Stimulated activated CD8-positive, alpha-beta memory T cell treated with anti-CD3 and anti-CD28 coated beads, Interleukin-7, amount 100 ng/mL, for 1 hour (primary cell): ENCODE measurements at places on chromosomes 6 and 20.

DNA sequence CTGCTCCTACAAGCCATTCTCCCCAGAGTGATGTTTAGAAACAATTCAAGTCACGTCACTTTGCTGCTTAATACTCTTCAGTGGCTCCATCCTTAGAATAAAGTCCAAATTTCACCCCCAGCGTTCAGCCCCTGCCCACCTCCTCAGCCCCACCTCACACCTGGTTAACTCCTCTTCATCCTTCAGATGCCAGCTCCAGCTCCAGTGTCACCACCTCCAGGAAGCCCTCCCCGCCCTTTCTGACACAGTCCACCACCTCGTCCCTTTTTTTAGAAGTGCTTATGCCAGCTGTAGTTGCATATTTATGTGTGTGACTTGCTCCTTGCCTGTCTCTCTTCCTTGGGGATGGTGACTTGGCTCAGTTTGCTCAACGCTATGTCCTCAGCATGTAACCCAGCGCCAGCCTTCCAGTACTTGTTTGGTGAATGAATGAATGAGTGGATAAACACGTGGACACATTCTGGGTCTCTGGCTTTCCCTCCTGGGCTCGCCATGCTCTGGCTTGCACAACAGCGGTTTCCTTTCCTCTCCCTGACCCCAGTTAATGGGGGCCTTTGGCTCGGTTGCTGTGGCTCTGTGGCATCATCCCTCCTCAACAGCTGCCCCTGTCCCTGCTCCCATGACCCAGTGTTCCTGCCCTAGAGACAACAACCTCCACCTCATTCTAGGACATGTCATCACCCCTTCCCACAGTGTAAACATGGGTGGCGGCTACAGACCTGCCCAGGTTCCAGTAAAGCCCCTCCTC is 3.7 kb upstream of the IP6K3 start:
- no peak for DNase-seq

DNA sequence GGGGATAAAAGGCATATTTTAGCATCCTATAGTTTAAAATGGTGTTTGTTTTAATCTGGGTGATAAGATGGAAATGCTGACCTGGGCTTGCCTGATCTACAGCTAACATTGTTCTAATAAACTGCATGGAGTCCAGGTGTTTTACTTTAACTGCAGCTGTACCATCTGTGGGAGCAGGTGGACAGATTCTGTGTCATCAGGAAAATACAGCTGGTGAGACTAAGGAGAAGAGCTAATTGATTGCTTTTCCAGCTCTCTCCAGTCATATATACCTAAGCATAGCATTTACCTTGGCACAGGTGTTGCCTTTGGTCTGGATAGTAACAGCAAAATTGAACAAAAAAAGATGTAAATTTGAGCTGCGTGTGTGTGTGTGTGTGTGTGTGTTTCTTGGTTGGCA is 31.6 kb downstream of the CBFA2T2 start:
- no peak for DNase-seq

DNA sequence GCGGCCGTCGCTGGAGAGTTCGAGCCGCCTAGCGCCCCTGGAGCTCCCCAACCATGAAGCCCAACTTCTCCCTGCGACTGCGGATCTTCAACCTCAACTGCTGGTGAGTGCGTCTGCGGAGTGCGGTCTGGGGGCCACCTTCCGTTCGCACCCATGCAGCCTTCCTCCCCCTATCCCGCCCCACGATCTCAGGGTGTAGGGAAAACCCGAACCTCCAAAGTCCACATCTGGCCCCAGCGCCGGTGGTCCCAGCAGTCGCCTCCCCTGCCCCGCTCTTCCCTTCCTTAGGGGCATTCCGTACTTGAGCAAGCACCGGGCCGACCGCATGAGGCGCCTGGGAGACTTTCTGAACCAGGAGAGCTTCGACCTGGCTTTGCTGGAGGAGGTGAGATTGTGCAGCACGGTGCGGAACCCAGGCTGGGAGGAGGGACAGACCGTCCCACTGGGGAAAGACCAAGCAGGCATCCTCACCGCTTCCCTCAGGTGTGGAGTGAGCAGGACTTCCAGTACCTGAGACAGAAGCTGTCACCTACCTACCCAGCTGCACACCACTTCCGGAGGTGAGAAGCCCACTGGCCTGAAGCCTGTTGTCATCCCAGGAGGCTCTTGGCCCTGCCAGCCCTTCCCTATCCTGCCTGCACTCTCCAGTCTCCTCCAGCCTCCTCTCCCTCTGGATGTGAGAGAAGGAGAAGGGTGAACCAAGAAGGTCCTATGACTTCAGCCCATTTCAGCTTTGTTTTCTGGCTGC is 719 bp downstream of the SMPD2 start:
- no peak for DNase-seq

DNA sequence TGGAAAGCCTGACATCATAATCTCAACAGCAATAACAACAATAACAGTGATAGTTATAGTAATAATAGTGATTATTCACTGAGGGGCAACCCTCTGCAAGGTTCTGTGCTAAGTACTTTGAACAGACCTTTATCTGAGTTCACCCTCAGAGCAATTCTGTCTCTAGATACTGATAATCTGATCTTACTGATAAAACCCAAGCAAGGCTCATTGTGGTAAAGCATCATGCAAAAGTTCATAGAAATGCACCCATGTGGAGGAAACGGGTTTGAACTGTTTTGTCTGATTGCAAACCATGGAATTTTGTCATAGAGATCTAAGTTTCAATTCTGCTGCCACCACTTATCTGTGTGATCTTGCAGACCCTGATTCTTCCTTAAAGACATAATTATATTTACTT is 1.3 kb upstream of the KIAA0408 start:
- DNase-seq = no peak

- no peak for DNase-seq
Measured at GRCh38 chr20:41011551-41012067, 17.0 kb upstream of the TOP1 start.
